ENCODE measurements at places on chromosomes 13 and 19.

DNA sequence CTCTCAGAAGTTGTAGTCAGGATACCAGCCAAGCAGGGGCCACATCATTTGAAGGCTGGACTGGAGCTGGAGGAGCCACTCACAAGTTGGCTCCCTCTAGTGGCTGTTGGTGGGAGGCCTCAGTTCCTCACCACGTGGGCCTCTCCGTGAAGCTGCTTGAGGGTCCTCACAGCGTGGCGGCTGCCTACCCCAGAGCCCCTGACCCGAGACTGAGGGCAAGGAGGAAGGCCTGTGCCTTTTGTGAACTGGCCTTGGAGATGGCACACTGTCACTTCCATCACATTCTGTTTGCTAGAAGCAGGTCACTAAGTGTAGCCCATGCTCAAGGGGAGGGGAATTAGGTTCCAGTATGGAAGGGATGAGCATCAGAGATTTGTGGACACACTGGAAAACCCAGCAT is 14.6 kb downstream of the GNA11 start:
- peak; percentile 42 for DNase-seq

GRCh38 chr13:27421101-27421871 is 3.1 kb upstream of the GTF3A start:
- DNase-seq: no peak

DNA sequence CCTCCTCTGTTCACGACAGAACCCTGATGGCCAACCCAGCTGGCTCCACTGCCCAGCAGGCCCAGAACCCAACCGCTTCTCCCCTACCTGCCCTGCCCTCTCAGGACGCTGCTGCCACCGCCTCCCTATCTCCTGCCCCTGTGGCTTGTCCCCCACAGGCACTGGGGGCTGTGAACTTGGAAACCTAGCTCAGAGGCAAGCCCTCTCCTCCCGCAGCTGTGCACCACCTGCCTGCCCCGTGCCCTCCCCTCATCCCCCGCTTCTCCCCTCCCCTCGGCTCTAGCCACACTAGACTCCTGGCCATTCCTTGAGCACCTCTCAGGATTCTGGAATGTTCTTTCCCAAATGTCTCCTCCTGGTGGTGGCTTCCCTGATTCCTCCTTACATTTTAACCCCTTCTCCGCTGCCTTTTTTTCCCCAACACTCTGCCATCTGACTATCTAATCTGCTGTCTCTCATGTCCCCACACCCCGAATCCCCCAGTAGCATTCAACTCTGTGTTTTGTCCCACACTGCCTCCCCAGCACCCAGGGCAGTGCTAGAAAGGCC is 6.7 kb downstream of the NANOS3 start:
- DNase-seq: no peak

- no peak for DNase-seq
Observed at GRCh38 chr19:14425696-14426138, 6.6 kb upstream of the DDX39A start.

DNA sequence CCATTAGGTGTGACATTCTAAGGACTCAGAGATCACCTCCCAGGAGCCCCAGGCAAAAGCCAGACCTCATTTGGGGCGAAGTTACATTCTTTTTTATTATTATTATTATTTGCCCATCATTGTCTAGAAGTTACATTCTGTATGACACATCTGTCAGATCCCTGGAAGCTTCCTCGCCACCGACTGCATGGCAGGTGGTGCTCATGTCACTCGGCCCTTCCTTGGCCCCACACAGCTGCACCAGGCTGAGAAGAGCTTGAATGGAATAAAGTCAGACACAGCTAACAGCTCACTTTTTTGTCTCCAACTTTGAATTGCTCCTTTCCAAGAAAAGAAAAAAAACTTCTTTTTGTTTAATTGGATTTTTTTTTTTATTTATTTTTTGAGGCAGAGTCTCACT is 41.4 kb upstream of the LDLR start:
- no peak for DNase-seq

Data from NCI-H2171 (cell line).